ENCODE measurements at places on chromosomes 2 and 18. TPM values are rescaled to one million over a fixed set of nuclear protein-coding genes. Genes with fewer than 3 reads are reported as not detected.

The MC4R gene
- not detected for total RNA-seq

The NPC1 gene
- total RNA-seq = 118 TPM

The MOCOS gene
- total RNA-seq = 27.2 TPM

The LAMA1 gene
- 0.18 TPM for total RNA-seq

The GYPC gene
- total RNA-seq = 128 TPM

The NRP2 gene
- total RNA-seq = 84.6 TPM

The PLGLB2 gene
- 2.5 TPM for total RNA-seq

The CNDP1 gene
- not detected for total RNA-seq

The FSHR gene
- not detected for total RNA-seq

The APCDD1 gene
- 7.1 TPM for total RNA-seq

The CDH20 gene
- 0.08 TPM for total RNA-seq

The PROKR1 gene
- total RNA-seq = 2.4 TPM

The YWHAQ gene
- 263 TPM for total RNA-seq

The WDCP gene
- 14.1 TPM for total RNA-seq

The STON1 gene
- 18.6 TPM for total RNA-seq

The LYG1 gene
- total RNA-seq = 0.67 TPM

The UGT1A4 gene
- total RNA-seq = not detected

The CCDC74B gene
- 11.0 TPM for total RNA-seq

The SPTBN1 gene
- total RNA-seq = 610 TPM

The ANAPC1 gene
- 40.3 TPM for total RNA-seq

The PPP1R7 gene
- total RNA-seq = 70.8 TPM

The RAMP1 gene
- total RNA-seq = 28.7 TPM

The IL1RN gene
- total RNA-seq = 1.1 TPM

The OXER1 gene
- total RNA-seq = not detected

The UGT1A10 gene
- total RNA-seq = not detected

The EVX2 gene
- not detected for total RNA-seq

The CD207 gene
- not detected for total RNA-seq

The TEX44 gene
- not detected for total RNA-seq

The GALNT13 gene
- 1.3 TPM for total RNA-seq

The AFF3 gene
- 6.0 TPM for total RNA-seq

The RRM2 gene
- total RNA-seq = 22.3 TPM

The PRKCE gene
- 19.2 TPM for total RNA-seq

The KYNU gene
- total RNA-seq = 5.1 TPM

The NETO1 gene
- total RNA-seq = not detected

The DUSP2 gene
- total RNA-seq = 0.97 TPM

The CD302 gene
- total RNA-seq = 38.3 TPM

The RESP18 gene
- total RNA-seq = not detected

The LRP1B gene
- 2.3 TPM for total RNA-seq

The HNRNPLL gene
- 75.1 TPM for total RNA-seq

The SPP2 gene
- total RNA-seq = 0.33 TPM

The DSG3 gene
- 0.04 TPM for total RNA-seq

The GREB1 gene
- 2.9 TPM for total RNA-seq

The MRO gene
- 5.0 TPM for total RNA-seq

The GPATCH11 gene
- 7.6 TPM for total RNA-seq

The LNPK gene
- total RNA-seq = 32.7 TPM

The MC5R gene
- total RNA-seq = 0.18 TPM

The MPP4 gene
- 0.34 TPM for total RNA-seq

The RUFY4 gene
- 0.26 TPM for total RNA-seq

The RNF125 gene
- total RNA-seq = 2.7 TPM

The CFAP53 gene
- total RNA-seq = 0.78 TPM
